ENCODE measurements at places on chromosomes 5 and 9.

- DNase-seq, result no peak
Measured at GRCh38 chr5:96048763-96049162, 87.1 kb upstream of the ELL2 start.

DNA sequence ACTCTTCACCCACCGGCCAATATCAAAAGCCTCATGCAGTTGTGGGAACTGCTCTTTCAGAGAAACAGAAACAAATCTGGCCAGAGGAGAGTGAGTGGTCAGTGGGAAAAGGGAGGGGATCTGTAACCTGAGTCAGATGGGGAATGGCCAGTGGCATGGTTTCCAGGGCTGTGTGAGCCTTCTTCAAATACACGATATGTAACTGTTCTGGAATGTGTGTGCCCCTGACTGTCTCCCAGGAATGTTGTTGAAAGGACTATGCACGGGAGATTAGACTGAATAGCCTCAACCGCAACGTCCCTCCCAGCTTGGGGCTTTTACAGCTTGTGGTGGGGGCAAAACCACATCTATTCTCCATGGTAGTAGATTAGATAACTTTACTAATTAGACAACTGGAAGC is 60.8 kb downstream of the SH3TC2 start:
- no peak for DNase-seq

DNA sequence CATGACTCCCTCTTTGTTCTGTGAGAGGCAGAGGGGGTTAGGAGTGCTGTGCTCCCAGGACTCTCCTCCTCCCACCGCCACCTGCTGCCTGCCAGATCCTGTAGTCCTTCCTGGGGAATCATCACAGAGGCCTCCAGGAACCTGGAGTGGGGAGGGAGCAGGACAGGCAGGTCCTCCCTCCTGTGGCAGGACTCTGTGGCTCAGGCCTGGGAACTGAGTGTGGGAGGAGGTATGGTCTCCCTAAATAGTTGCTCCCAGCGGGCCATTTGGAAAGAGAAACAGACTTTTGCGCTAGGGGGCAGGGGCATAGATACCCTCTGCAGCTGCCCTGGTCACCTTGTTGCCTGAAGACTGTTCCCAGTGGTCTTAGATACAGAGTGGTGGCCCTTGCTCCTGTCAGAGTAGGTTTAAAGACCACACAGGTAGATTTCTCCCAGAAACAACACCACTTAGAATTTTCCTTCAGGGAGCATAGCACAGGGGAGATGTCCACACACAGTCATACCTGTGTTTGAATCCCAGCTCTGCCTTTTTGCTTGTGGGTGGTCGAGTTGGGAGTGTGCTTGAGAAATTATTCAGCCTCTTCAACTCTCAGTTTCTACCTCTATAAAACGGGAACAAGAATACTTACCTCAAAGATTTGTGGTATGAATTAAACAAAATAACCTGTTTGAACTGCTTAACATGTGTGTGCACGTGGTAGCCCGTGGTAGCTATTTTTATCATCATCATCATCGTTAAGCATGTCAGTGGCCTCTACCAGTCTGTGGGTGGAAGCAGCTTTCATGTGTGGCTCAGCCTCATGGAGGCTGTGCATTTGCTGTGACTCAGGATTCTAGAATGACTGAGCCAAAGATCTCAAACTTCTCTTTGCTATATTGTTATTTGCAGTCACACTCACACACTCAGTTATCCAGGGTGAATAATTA is 55.8 kb downstream of the SLC22A5 start:
- peak; percentile 88 for DNase-seq

- no peak for DNase-seq
Measured at GRCh38 chr5:93821891-93822415, 80.6 kb upstream of the POU5F2 start.

DNA sequence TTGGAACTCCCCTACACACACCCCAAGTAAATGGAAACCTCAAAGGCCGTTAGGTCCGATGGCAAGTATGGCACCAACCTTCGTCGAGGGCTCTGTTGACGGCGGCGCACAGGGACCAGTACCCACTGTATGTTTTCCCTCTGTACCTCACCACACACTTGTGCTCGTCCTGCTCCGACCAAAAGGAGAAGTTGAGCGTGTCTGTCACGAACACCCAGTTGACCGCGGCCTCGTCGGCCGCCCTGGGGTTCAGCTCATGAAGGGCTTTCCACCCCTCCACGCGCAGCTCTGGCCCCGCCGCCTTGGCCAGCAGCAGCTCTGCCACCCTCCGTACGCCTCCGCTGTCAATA is 24.0 kb downstream of the HNRNPK start:
- no peak for DNase-seq

- DNase-seq, result no peak
Measured at GRCh38 chr5:139512786-139513390, 30.3 kb upstream of the STING1 start.

DNA sequence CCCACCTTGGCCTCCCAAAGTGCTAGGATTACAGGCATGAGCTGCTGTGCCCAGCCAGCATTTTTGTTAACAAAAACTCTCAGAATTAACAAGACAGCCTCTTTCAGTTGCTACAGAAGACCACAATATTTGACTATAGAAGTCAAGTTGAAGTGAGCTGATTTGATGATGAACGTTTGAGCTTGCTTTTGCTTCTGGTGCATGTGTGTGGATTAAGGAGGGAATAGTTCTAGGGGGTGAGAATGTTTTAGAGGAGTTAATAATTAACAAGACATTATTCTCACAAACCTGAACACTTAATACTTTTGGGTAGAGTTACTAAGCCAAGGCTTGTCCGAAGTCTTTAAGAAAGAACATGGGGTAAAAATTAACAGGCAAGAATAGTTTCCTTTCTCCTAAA is 191.6 kb downstream of the TENT4A start:
- DNase-seq, result no peak

GRCh38 chr5:126384985-126385384 is 38.2 kb upstream of the GRAMD2B start:
- no peak for DNase-seq

GRCh38 chr9:6443661-6444060 is 30.7 kb downstream of the UHRF2 start:
- DNase-seq, result no peak

DNA sequence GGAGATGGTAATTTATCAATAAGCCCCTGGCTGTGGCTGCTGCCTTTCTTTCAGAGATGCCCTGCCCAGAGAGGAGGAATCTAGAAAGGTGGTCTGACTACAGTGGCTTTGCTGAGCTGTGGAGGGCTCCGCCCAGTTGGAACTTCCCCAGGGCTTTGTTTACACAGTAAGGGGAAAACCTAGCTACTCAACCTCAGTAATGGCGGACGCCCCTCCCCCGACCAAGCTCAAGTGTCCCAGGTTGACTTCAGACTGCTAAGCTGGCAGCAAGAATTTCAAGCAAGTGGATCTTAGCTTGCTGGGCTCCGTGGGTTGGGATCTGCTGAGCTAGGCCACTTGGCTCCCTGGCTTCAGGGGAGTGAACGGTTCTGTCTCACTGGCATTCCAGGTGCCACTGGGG is 865.4 kb upstream of the ACO1 start:
- DNase-seq, result peak; percentile 31

DNA sequence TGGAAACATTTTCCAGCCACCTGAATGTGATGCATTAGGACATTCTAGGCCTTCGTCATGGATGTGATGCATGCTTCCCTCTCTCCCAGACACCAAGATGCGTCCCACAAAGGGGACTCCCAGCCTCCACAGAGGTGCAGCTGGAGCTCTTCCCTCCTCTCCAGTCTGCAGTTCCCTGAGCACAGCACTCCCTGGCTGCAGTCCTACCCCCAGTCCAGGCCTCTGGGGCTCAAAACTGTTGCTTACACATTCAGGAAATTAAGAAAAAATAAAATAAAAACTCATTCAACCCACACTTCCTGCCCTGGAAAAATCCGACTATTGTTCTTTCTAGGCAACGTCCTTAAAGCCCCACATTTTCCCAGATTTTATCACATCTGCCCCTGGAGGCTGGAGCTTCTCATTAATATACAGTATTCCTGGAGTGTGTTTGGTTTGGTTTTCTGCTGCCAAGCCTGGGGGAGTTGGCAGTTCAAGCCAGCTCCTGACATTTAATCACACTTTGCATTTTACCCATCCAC is 78.4 kb upstream of the ICE1 start:
- no peak for DNase-seq

DNA sequence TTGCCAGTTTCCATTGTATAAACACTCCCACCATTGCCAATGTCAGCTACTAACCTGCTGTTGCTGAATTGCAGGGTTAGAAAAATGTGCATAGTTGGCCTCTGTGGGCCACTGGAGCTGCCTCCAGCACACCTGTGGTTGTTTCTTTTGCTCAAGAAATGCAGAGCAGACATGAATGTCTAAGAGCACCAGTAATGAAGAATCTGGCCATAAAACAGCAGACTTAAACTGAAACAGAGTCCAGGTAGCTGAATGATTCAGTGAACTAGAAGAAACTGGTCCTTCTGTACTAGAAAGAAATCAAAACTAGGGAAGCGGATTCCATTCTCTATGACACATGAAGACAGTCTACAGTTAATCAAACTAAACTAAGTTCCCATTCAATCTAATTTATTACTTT is 48.2 kb downstream of the NUDT12 start:
- DNase-seq, result no peak

- no peak for DNase-seq
Measured at GRCh38 chr5:159106569-159107282, 7.0 kb upstream of the EBF1 start.

DNA sequence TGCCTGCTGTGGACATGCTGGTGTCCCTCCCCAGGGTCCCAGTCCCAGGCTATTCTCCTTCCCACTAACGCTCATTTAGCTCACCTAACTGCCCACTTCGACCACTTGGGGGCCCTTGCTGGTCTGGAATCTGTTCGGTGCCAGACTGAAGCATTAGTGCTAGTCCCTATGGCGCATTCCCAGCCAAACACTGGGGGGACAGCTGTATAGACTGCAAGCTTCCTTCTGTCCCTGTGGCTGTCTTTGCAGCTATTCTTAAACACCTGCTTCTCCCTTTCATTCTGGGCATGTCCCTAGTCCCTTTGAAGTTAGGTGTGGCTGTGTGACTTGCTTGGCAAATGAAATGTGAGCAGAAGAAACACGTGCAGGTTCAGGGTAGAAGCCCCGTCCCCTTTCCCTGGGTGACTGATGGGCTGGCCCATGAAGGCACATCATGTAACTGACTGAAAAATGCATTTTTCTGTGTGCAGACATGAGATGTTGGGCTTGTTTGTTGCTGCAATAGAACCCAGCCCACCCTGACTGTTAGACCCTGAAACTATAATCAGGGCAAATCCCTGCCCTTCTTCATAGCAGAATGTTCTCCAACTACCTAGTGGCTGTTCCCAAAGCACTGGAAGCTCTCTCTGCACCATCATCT is 134.4 kb downstream of the BARX1 start:
- no peak for DNase-seq

- no peak for DNase-seq
Measured at GRCh38 chr9:74526215-74526614, 29.1 kb downstream of the RORB start.

GRCh38 chr5:109759306-109759705 is 69.6 kb downstream of the MAN2A1 start:
- DNase-seq, result no peak

DNA sequence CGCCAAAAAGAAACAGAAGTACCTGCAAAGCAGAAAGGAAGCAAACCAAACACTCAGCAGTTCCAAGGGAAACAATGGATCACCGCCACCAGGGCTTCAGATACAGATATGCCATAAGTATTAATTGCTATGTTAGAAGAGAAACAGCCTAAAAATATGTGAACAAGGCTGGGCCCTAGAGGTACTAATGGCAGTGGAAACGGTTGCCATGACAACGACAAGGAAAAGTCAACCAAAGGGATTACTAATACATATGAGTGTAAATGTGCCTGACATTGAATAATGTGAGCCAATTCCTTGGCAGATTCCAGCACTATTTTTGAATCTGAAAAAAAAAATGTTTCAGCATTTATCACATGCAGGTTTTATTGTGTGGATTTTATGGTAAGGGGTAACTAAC is 75.0 kb downstream of the CAVIN4 start:
- DNase-seq, result no peak

GRCh38 chr5:137454671-137455070 is 44.5 kb downstream of the SPOCK1 start:
- DNase-seq, result no peak

- DNase-seq, result no peak
Measured at GRCh38 chr5:62371409-62371808, 32.3 kb downstream of the DIMT1 start.

- no peak for DNase-seq
Measured at GRCh38 chr9:22054076-22054475, 45.0 kb upstream of the CDKN2B start.

- no peak for DNase-seq
Measured at GRCh38 chr5:95842854-95843544, 20.5 kb upstream of the GLRX start.

- no peak for DNase-seq
Measured at GRCh38 chr5:19928562-19929421, 59.2 kb downstream of the CDH18 start.

GRCh38 chr9:122336866-122337555 is 33.8 kb upstream of the PTGS1 start:
- no peak for DNase-seq

GRCh38 chr5:123344816-123345426 is 78.3 kb downstream of the CEP120 start:
- no peak for DNase-seq

GRCh38 chr9:27548055-27548741 is 18.6 kb upstream of the MOB3B start:
- DNase-seq, result no peak

GRCh38 chr5:78930721-78931120 is 54.4 kb downstream of the ARSB start:
- DNase-seq, result no peak

DNA sequence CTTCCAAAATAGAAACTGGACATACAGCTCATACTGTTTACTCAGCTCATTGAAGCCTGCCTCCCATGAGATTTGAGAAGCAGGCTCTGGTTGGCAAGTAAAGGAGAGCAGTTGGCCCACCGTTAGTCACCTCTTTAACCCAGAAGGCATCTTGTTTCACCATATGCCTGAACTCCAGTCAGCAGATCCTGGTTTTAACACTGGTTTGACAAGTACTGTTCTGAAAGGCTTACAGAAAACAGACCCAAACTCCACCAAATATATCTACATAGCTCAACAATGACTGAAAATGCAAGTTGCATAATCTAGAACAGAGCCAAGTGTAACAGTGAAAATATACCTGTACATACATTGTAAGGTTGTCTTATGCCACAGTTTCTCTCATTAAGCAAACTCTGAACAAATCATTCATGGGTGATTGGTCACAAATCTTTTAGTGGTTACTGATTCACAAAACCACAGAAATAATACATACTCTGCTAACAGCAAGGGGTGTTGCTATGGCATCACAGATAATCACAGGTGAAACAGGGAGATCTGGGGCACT is 198.8 kb downstream of the BNC2 start:
- DNase-seq, result no peak

DNA sequence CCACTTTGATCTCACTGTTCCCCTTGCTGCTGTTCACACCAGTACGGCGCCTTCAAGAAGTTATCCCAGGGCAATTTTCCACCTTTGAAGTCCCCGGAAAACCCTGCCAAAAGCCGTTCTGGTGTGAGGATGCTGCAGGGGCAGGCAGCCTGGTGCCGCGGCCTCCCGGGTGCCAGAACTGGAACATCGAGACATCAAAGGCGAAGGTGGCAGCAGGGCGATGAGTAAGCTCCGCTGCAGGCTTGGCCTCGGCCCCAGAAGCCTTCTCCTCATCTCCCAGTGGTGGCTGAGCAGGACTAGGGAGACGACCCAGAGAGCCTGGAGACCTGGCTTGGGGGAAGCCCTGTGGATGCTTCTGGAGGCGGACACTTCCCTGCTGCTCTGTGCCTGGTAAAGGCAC is 115.3 kb upstream of the MSX2 start:
- DNase-seq, result no peak

- DNase-seq, result no peak
Measured at GRCh38 chr9:130159915-130160670, 12.1 kb upstream of the NCS1 start.
